ENCODE measurements at places on chromosomes 2 and 18.

DNA sequence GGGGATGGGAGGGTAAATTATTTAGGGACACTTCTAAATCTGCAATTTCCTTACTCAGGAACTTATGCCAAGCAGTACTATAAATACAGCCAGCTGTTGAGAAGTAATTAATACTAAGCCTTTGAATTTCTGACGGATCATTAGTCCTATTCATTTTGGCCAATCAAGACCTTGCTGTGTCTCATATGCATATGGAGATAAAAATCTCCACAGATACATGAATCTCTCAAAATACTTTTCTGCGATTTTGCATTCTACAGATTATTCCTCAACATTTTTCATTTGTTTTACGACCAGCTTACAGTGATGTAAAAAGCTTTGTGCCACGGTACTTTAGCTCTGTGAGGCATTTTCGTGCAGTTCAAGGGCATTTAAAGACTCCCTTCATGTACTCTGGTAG lies 16.7 kb downstream of the LANCL1 start:
- no peak for DNase-seq

DNA sequence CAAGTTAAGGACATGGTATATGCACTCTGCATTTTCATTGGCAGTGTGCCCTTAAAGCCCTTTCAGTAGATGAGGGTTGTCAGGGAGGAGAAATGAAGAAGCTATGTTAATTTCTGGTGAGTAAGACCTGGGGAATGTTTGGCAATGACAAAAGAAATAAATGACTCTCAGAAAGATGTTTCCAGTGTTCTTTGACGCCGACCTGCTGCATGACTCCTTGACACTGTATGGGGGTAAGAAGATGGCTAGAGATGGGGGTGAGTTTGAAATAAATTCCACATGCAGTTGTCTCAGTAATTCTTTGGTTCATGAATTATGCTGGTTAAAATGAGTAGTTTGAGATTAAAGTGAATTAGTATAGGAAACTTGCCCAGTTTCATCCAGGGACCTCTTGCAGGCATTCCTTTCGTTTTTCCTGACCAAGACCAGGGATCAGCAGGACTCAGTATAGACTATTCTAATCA lies 5.9 kb downstream of the CCDC121 start:
- no peak for DNase-seq

DNA sequence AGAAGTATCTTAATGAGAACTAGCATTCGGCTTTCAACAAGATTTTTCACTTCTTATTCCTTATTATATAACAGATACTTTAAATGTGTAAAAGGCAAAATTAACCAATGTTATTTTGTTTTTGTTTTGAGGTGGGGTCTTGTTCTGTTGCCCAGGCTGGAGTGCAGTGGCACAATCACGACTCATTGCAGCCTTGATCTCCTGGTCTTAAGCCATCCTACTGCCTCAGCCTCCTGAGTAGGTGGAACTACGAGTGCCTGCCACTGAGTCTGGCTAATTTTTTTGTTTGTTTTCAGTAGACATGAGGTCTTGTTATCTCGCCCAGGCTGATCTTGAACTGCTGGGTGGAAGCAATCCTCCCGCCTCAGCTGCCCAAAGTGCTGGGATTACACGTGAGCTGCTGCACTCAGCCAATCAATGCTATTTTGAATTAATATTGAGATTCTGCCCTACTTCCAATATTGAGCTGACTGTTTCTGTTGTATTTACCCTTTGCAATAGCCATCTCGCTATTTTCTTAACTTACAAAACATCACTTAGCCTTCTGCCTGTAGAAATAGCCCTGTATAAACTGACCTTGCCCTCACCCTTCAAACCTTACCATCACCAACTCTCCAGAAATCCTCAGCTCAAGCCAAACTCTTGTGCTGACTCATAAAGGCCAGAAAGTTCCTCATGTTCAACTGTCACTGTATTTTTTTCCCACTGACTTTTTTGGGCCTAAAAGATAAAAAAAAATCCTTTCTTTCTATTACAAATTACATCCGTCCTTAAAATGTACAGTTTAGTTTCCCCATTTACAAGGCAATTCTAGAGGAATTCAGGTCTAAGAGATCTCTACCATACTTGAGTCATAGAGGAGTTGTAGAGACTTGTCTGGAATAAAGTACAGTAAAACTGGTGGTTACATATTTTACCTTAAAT lies 94.3 kb downstream of the OLA1 start:
- no peak for DNase-seq

DNA sequence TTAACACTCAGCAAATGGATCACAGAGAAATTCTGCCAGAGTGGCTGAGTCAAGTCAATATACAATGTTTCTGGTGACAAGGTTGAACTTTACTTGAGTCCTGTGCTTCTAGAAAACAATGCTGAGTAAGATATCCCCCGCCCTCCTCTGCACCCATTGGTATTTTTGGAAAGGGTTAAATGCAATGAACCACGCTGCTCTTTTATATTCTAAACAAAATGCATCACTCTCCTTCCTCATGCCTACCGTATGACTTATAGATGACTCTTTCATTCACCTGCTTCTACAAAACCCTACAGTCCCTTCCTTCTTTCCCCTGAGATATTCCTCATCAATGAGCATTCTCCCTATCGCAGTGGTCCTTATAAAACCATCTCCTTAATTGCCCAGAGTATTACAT lies 168.8 kb downstream of the TXNL1 start:
- no peak for DNase-seq

DNA sequence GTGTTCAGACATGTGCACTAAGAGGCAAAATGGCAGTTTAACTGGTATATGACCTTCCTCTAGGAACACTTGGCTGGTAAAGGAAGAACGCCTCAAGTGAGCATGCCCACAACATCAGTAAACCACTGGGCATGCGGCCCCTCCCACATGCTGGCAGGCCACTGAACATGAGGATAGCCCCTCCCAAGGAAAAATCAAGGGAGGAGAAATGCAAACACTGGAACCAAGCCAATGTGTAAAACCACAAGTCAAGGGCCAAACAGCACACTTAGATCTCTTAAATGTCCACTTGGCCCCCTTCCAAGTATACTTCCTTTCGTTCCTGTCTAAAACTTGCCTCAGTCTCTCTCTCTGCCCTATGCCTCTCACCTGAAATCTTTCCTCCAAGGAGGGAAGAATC lies 980.8 kb downstream of the TSN start:
- no peak for DNase-seq

GRCh38 chr2:44912660-44913059 lies 28.8 kb upstream of the SIX3 start:
- no peak for DNase-seq

DNA sequence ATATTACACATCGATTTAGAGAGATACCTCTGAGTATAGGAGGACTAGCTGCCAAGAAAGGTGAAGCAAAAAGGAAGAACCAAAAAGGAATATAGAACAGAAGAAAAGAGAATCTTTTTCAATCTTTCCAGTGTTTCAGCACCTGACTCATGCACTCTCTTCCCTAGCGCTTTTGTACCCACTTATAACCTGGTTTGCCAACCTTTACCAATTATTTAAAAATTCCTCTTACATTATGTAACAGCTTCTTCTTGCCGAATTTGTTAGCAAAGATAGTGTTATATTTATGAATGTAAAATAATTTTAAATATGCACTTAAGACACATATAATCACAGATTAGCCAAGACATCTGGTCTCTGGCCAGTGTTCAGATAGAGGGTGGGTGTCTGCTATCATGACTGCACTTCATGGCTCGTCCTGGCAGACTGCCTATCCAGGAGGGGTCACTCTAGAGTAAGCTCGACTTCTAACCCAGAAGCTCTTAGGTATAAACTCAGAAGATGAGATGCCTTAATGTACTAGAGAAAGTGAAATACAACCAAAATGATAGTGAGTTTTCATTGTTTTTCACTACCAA lies 122.9 kb downstream of the ATAD2B start:
- no peak for DNase-seq

DNA sequence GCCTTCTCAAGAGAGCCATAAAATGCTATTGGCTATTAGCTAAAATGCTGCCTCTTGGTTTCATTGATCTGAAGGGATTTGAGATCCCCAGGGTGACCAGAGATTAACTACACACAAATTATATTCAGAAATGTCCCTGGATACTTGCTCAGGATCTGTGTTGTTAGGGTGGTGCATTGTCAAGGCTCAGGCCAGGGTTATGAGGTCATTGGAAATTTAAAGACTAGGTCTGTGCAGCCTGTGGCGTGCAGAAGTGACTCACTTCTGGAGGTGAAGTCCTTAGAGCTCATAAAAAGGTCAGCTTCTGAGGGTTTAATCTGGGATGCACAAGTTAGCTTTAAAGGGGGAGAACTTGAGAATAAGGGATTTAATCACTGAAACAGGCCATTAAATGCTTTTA lies 23.5 kb downstream of the LRRTM1 start:
- DNase-seq, result no peak

DNA sequence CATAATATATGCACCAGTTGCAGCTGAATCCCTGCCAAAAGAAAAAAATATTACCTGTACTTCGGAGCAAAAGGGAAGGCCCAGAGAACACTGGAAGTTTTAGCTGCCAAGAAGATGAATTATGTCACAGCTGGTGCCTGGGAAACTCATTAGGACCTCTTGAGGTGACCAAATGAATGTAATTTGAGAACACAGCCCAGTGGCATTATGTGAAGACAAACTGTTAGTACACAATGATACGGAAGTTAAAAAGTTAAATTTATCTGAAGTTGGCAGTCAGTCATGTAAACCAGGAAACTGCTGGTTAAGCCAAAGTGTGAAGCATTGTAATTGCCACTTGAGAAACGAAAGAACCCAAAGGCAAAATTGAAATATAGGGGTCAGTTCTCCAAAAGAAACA lies 80.7 kb downstream of the EML4 start:
- no peak for DNase-seq

DNA sequence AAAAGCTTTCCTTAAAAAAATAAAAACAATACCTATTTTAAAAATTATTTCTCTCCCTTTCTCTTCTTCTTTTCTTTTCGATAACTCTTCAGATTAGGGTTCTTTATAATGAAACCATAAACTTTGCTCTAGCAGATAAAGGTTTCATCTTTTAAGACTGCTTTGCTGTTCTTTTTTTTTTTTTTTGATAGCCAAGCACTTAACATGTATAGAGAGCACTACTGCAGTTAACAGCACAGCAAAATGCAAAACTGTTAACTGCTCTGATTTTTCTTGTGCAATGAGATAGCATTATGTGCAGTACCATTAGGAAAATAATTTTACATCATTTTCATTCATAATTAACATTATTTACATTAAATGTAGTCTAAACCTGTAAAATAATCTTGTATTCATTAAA lies 36.3 kb downstream of the GALNT1 start:
- DNase-seq, result no peak

DNA sequence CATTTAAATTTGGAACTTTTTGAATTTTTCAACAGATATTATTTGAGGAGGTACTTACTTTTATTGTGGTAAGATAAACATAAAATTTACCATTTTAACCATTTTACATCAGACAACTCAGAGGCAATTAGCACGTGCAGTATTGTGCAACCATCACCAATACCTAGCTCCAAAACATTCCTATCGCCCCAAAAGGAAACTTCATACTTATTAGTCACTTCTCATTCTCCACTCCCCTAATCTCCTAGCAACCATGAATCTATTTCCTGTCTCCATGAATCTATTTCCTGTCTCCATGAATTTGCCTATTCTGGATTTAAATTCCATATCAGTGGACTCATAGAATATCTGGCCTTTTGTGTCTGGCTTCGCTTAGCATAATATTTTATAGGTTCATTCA lies 69.9 kb upstream of the FAM136A start:
- no peak for DNase-seq

GRCh38 chr18:32358075-32358474 lies 112.6 kb downstream of the GAREM1 start:
- no peak for DNase-seq

All from activated CD4-positive, alpha-beta T cell treated with anti-CD3 and anti-CD28 coated beads, Interleukin-2, amount 50 U/mL, for 24 hours (primary cell).